ENCODE measurements at places on chromosomes 4 and X. TPM values are rescaled to one million over a fixed set of nuclear protein-coding genes. Genes with fewer than 3 reads are reported as not detected.

DNA sequence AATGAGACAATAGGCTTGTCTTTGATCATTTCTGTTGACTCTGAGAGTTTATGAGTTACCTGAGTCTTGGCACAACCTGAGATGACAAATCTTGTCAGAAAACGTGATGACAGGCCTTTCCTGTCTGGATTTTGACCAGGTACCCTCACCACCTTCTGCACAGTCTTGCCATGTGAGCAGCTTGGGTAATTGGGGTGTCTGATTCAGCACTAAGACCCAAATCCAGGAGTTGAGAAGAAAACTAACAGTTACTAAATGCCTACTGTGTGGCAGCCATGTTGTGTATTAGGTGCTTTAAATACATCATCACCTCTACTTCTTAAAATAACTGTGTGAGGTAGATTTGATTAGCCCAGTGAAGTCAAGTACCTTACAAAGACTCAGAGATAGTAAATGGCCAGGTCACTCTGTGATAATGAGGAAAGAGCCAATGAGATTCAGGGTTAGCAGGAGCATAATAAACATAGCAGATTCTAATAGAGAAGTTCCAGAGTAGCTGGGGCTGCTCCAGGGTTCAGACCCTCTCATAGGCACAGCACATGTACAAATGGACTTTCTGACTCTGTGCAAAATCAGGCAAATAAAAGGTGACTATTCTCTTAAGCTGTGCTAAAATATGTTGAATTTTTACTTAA is 2.8 kb downstream of the EREG start:
- H3K4me3 ChIP-seq: no peak overlapping the region
- no peak for DNase-seq
- H3K27me3 ChIP-seq: no peaks in the 10 kb centered on the region

- H3K4me3 ChIP-seq: no peak overlapping the region
- H3K36me3 ChIP-seq: no peaks in the 10 kb centered on the region
- H3K27ac ChIP-seq: no peak overlapping the region
- DNase-seq: no peak
- H3K4me1 ChIP-seq: no peaks in the 10 kb centered on the region
Measured at GRCh38 chr4:15100994-15101695, 98.9 kb downstream of the CPEB2 start.

DNA sequence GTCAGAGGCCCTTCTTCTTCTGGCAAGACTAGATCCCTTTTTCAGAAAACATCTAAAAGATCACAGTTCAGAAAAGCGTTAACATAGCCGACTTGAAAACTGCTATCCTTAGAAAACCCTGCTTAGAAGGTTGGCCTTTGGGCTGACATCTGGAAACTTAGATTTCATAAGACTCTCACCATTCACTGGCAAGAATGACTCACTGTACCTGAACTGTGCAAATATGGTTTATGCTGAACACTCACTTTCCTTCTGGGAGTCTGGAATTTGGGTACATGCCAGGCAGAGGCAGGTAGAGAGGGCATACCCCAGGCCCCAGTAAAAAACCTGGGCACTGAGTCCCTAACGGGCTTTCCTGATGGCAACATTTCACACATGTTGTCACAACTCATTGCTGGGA is 88.8 kb upstream of the GPC3 start:
- no peaks in the 10 kb centered on the region for H3K27me3 ChIP-seq
- no peak overlapping the region for H3K4me3 ChIP-seq
- no peaks in the 10 kb centered on the region for H3K36me3 ChIP-seq
- no peaks in the 10 kb centered on the region for H3K4me1 ChIP-seq

GRCh38 chrX:107596651-107597050 is 31.7 kb upstream of the PRPS1 start:
- H3K27me3 ChIP-seq: no peaks in the 10 kb centered on the region
- H3K4me3 ChIP-seq: no peak overlapping the region
- H3K4me1 ChIP-seq: no peaks in the 10 kb centered on the region
- no peak overlapping the region for H3K27ac ChIP-seq

GRCh38 chr4:2331519-2332200 is 69.8 kb upstream of the MXD4 start:
- H3K27ac ChIP-seq: no peak overlapping the region
- H3K4me3 ChIP-seq: no peak overlapping the region
- H3K36me3 ChIP-seq: peaks cover 7% of the 10 kb centered on the region
- no peaks in the 10 kb centered on the region for H3K27me3 ChIP-seq
- no peak for DNase-seq

DNA sequence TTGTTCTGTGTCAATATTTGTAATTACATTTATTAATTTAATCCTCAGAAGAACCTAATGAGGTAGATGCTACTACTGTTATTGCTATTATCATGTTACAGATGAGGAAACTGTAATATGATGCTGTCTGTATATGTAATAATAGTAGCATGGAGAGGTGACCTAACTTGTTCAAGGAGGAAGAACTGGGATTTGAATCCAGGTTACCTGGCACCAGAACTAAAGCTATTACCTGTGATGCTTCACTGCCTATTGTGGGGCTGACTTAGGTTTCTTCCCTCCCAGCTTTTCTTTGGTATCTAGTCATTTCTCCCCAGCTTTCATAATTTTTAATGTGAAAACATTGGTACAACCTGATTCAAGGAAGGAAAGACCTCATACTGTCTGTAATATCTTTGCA is 43.6 kb downstream of the RAPGEF2 start:
- no peaks in the 10 kb centered on the region for H3K27me3 ChIP-seq
- H3K36me3 ChIP-seq: no peaks in the 10 kb centered on the region
- H3K4me3 ChIP-seq: no peak overlapping the region
- H3K4me1 ChIP-seq: peaks cover under 1% of the 10 kb centered on the region
- no peak overlapping the region for H3K27ac ChIP-seq

DNA sequence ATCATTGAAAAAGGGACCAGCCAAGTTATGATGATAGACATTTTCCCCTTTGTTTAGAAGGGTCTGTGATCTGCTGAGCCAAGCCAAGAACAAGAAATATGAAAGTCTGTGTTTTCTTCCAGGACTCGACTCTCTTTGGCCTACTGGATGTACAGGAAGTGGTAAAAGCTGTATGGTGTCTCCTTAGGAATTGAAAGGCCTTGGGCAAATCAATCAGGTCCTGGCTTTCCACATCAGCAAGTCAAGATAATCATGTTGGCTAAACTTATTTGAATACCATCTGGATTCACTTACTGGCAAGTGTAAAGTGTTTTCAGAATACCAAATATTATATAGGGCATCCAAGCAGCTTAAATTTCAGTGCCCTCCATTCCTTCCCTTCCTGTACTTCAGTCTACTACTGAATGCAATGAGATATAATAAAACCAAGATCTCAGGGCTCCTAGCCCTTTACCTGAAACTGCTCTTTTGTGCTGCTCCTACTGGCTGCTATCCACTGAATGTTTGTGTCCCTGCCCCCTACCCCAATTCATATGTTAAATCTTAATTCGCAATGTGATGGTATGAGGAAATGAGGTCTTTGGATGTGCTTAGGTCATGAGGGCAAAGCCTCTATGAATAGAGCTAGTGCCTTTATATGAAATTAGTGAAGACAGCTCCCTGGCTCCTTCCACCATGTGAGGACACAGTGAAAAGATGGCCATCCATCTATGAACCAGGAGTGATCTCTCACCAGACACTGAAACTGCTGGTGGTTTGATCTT is 578.0 kb downstream of the SPRY1 start:
- no peak for DNase-seq
- H3K27me3 ChIP-seq: no peaks in the 10 kb centered on the region
- H3K4me3 ChIP-seq: no peak overlapping the region

DNA sequence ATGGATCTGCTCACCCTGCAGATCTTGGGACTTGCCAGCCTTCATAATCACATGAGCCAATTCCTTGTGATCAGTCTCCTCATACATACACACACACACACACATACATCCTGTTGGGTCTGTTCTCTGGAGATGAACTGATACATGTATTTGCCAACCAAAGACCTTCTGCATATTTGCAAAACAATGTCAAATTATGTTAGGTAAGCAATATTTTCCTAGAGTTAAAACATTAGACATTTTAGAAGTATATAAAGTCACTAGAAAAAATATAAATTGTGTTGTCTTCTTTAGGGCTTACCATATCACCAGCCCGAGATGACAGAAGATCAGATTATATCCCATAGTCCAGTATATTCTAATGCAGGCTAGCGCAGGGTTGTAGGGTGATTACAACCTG is 156.0 kb downstream of the DCHS2 start:
- H3K27ac ChIP-seq: no peak overlapping the region
- no peaks in the 10 kb centered on the region for H3K27me3 ChIP-seq
- H3K36me3 ChIP-seq: no peaks in the 10 kb centered on the region
- H3K4me1 ChIP-seq: peaks cover 8% of the 10 kb centered on the region
- no peak for DNase-seq
- no peak overlapping the region for H3K4me3 ChIP-seq

GRCh38 chr4:165301833-165302232 is 25.6 kb upstream of the MSMO1 start:
- no peaks in the 10 kb centered on the region for H3K4me1 ChIP-seq
- H3K27me3 ChIP-seq: no peaks in the 10 kb centered on the region
- no peak overlapping the region for H3K4me3 ChIP-seq
- no peak overlapping the region for H3K27ac ChIP-seq
- no peak for DNase-seq

The PAGE5 gene
- not detected for total RNA-seq

The ADH4 gene
- not detected for total RNA-seq

All from esophagus squamous epithelium (tissue), 5 donors.